Heart left ventricle (tissue), 16 donors: ENCODE measurements at places on chromosomes 1 and 21. TPM values are rescaled to one million over a fixed set of nuclear protein-coding genes. Genes with fewer than 3 reads are reported as not detected.

Gene RGS8
- 0.11 TPM for total RNA-seq

Gene TNFRSF1B
- 71.0 TPM for total RNA-seq

Gene TMEM52
- total RNA-seq: 0.69 TPM

DNA sequence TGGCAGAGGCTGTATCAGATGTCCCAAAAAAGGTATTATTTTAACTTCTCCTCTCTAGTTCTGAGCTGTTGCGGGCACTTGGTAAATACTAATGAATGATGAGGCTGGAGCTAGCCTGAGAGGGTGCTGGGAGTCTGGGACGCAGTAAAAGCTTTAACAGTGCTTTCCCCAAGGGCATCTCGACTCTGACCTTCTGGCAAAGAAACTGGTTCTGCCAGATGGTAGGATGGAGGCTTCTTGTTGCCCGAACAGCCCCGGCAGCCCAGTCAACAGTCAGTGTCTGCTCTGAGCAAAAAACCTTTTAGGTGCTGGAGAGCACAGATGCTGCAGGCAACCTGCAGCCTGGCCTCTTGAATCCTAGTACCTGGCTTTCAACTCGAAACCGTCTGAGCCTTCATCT is 2.5 kb upstream of the PNRC2 start:
- DNase-seq: no peak

- no peak for DNase-seq
Measured at GRCh38 chr1:215911406-215911968, 344.4 kb downstream of the KCTD3 start.

DNA sequence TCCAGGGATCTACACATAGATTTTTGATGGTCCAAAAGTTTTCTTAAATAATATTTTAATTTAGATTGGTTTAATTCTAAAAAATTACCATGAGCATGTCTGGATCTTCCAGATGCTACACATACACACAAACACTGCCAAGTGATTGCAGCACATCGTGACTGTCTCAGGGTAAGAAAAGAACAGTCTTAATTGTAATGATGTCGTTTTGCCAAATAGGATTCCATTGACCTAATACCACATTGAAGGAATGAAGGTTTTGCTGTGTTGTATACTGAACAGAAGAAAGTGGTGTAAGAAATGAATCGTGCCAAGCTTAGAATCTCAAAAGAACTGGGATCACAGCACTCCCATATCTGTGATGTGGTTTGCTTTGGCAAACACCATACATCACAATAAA is 633.3 kb upstream of the CAMK1G start:
- DNase-seq: no peak
